Lower lobe of right lung (tissue), 2 donors: ENCODE measurements at places on chromosomes 6 and 20.
A peak's percentile ranks its signal among the peaks of the same experiment; 100 is the strongest.

DNA sequence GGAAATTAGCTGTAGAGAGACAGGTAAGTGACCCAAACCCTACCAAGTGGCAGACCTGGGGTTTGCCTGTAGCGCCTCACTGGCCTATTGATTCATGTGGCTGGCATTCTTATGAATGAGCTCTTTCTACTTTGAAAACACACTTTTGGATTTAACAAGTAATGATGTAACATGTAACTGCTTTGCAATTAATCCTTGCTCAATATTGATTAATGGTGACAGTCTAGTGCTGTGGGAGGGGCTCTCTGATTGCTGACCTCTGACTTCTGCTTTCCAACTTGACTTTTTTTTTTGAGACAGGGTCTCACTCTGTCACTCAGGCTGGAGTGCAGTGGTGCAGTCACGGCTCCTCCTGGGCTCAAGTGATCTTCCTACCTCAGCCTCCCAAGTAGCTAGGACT lies 82.7 kb downstream of the TIAM2 start:
- no peak for DNase-seq

DNA sequence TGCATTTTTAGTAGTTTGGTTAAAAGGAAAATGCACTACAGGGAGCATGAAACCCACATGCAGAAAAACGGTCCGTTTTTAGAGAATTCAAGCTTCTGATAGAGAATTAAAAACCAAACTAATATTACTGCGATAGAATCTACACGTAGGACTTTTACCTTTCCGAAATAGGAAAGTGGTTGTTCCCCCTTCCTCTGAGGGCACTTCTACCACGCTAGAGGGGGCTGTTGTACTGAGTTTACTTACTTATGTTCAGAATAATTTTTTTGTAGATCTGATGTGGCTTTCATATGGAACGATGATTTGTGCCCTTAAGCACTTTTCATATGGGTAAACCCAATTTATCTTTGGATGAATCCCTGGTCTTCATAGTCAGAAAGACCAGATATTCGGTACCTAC lies 264.3 kb upstream of the PLN start:
- no peak for DNase-seq

DNA sequence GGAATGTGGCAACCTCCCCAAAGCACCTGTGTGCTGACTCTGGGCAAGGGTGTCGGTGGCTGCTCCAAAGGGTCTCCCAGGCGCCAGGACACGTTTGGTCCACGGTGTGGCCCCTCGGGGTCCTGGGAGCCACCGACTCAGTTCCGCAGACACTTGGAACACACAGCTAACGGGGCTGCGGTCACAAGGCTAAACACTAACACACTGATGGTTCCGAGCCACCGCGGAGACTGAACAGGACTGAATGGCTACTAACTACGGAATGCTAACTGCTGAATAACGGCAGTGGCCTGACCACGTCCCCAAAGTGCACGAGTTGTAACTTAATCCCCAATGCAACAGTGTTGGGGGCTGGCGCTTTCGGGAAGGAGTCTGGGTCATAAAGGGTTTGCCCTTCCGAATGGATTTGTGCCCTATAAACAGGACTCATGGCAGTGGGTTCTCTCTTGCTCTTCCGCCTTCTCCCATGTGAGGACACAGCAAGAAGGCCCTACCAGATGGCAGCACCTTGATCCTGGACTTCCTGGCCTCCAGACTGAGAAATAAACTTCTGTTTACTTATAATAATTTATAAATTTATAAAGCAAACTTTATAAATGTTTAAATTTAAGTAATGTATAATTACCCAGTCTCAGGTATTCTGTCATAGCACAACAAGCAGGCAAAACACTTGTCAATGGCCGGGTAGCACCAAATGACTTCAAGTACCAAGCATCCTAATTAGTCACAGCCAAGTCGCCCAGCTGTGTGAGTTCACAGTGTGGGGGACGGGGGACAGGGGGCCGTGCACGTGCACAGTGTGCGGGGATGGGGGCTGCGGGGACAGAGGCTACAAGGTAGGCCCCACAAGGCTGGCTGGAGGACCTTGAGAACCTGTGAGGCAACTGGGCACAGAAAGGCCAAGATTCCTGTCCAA lies 2.3 kb upstream of the EEF1A2 start:
- DNase-seq, result peak; percentile 35

DNA sequence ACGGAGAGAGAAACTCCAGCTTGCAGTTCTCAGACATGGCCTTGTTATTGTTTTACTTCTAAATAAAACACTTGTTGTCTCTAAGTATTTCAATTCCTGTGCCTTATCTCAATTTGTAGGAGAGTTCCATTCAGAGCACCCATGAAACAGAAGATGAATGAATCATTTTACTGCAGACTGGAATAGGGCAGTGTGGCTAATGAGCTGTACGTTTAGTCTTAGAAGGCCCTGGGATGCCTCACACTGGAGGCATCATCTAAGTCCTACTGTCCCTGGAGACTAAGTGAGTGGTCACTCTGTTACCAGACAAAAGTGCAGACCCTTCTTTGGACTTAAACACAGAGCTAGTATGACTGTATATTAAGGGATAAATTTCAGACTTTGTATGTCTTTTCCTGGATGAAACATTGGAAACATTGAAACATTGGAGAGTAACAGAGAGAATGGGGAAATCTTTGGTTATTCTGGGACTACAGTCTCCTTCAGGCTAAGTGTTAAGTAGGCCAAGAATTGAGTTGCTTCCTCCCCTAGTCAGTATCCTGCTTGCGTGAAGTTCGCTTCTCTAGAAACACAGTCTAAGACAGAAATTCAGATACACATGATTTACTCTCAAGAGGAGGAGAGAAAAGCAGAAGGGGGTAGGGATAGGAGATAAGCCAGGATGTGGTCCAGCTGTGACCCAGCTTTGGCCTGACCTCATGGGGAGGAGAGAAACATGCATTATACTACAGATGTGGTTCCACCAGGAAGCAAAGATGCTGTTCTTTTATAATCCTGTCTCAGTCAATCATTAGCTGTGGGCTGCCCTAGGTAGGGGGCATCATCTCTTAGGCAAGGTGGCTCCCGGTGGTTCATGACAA lies 167.4 kb upstream of the BMP2 start:
- DNase-seq, result no peak

GRCh38 chr6:149895833-149896271 lies 2.1 kb downstream of the RAET1E start:
- no peak for DNase-seq

DNA sequence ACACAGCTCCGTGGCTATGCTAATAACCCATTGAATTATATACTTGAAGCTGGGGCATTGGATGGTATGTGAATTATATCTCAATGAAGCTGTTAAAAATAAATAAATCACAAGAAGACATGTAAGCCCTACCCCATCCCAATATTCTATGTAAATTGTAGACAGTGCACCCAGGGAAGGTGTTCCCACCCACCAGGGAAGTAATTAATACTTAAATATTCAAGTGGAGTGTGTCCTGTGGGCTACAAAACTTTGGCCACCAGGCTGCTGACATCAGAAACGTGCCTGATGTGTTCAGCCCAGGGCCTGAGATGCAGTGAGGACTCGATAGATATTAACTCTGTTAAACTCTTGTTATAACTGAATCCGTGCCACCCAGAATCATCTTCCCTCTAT lies 240.4 kb upstream of the RREB1 start:
- DNase-seq, result no peak

DNA sequence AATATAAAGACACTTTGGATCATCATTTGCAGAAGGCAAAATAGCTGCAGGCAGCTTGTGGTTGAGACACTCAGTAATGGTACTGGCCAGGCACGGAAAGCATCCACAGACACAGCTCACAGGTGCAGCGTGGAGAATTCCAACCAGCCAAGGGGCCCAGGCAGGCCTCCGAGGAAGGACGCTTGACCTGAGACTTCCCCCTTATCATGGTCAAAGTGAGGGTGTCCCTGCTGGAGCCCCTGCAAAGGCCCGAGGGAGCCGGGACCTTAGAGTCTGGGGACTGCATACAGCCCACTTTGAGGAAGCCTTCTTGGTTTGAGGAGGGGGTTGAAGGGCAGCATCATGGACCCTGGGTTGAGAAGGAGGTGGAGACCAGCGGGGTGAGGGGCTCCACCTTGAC lies 15.1 kb upstream of the MYT1 start:
- peak; percentile 10 for DNase-seq

- no peak for DNase-seq
Observed at GRCh38 chr6:133991096-133991593, 38.1 kb downstream of the TBPL1 start.

GRCh38 chr6:110315869-110316398 lies 42.2 kb downstream of the METTL24 start:
- DNase-seq, result no peak

DNA sequence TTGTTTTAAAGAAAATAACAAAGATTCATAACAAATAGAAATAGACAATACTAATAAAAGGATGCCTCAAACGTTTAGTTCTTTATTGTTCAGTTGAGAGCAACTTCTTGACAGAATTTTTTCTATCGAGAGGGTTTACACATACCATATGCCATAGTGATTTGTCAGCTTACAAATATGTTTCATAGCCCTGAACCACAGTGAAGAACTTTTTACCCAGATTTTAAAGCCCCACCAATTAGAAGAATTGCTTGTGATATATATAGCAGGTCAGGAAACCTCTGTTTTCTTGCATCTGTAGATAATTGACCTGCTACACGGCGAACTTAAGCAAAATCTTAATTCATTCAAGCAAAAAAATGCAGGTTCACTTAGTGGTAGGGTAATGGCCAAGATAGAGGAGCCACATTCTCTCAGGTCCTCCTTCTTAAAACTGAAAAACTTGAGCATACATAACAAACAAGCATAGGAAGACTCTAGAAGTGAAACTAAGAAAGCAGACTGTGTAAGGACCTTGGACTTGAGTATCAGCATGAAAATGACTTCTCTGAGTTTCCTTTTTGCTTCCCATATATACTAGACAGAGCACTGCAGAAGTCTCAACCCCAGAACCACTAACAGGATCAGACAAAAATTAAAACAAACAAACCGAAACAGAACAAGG lies 39.5 kb downstream of the CRISP1 start:
- no peak for DNase-seq

DNA sequence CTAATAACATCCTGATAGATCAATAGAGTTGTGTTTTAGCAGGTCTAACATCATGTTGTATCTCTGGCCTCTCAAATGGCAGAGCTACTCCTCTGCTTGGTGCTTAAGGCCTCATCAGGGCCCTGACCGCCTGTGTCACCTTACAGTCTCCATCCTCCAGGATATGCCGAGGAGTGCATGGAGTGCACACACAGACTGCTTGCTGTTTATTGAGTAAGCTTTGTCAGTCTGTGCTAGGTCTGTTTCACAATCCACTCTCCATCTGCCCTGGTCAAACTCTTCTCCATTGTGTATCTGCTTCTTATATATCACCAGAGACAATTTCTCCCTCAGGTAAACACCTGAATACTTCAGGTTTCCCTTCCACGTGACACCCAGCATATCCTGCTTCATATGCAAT lies 136.1 kb downstream of the SLC24A3 start:
- no peak for DNase-seq

DNA sequence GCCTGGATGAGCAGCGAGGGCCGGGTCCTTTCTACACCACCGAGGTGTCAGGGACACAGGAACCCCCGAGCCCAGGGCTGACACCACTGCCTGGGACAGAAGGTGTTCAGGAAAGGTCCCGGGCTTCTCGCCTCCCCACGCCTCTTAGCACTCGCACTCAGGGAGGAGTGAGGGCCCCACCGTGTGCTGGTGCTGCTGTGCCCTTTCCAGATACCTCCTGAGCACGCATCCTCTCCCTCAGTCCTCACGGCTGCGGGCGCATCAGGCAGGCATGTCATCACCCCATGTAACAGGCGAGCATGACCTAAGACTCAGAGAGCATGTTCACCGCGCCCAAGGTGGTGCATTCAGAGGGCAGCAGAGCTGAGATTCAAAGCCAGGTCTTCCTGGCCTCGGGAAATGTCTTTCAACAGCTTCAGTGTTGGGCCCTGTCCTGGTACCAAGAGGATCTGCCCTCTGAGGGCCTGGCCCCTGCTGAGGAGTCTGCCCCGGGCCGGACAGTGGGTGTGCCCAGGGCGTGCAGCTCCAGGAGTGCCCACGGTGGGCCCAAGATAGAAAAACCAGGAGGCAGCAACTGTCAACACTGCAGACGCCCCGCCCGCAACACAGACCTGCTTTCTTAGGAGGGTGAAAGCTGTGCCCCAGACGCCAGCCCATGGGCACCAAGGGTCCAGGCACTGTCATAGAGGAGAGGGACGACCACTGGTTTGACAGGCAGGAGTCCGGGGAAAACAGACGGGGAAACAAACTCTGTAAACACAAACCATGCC lies 29.2 kb downstream of the TGM2 start:
- DNase-seq, result peak; percentile 40

DNA sequence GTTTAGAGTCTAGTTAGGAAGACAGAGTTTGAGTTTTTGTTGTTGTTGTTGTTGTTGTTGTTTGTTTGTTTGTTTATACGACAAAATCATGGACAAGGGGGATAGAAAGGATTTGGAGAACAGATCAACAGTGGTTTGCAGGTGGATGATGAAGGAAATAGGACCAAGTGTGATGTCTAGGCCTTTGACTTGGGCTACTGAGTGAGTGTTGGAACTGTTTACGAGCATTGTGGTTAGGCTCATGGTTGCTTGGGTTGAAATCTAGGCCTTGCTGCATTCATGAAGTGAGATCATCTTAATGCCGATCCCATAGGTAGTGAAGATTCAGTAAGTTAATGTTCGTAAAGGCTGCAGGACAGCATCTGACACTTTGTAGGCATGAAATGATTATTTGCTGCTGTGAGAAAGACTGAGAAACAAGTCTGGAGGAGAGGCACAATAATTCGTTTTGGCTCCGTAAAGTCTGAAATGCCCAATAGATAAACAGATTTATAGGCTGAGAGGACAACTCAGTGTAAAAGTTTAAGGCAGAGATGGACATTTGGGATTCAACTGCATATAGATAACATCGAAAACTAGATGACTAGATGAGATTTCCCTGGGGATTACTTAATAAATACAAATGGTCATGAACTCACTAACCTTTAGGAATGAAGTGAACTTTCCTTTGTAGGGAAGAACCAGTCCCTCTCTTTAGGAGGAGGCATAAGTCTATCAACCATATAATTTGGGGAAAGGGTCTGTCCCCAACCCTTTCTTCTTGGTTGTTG lies 70.0 kb downstream of the HDDC2 start:
- DNase-seq, result no peak

GRCh38 chr6:147156218-147156617 lies 48.0 kb upstream of the STXBP5 start:
- no peak for DNase-seq

- DNase-seq, result no peak
Observed at GRCh38 chr6:166270706-166271375, 37.4 kb downstream of the PRR18 start.

- DNase-seq, result no peak
Observed at GRCh38 chr6:26336355-26337198, 28.4 kb upstream of the BTN3A2 start.

GRCh38 chr6:36280983-36281382 lies 11.1 kb downstream of the PNPLA1 start:
- no peak for DNase-seq

DNA sequence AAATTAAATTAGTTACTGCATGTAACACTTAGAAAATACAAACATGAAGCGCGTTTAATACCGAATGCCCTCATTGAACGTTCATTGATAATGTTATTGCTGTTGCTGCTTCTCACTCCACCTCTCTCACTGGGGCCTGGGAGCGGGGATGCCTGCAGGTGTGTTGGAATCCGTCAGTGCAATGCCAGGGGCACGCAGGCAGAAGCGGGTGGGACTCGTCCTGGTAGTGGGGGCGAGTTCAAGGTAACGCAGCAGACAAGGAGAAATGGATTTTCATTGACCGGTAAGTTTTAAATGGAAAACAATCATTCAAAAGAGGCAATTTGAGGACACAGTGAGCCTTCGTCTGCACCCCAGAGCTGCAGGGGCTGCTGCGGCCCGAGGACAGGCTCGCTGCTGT lies 71.2 kb upstream of the AFDN start:
- no peak for DNase-seq
